ENCODE measurements at places on chromosomes 2 and 18.

- DNase-seq = no peak
Observed at GRCh38 chr2:7867867-7868266, 814.0 kb upstream of the ID2 start.

GRCh38 chr2:231104115-231104713, 20.6 kb downstream of the HTR2B start:
- peak; percentile 28 for DNase-seq

DNA sequence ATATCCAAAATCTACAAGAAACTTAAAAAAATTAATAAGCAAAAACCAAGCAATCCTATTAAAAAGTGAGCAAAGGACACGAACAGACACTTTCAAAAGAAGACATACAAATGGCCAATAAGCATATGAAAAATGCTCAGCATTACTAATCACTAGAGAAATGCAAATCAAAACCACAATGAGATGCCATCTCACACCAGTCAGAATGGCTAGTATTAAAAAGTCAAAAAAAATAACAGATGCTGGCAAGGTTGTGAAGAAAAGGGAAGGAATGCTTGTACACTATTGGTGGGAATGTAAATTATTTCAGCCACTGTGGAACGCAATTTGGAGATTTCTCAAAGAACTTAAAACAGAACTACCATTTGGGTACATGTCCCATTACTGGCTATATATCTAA, 128.8 kb upstream of the SESTD1 start:
- no peak for DNase-seq

DNA sequence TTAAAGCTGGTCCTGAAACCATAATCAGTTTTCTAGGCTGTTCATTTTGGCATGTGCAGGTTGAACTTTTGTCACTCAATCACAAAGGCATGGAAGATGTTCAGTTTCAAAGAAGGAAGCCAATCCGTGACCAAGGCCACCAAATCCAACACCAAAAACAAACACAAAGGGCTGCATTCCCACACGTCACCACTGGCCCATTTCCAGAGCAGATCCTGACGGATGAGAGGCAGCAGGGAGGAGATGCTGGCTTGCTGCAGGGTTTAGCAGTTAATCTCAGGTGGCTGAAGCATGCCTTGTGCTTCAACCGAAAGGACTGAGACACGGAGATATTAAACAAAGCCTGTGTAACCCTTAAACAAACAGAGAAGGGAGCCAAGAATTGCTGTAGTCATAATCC, 191.9 kb upstream of the CTAGE1 start:
- no peak for DNase-seq

- DNase-seq = no peak
Observed at GRCh38 chr2:101850450-101850849, 141.3 kb upstream of the IL1R2 start.

DNA sequence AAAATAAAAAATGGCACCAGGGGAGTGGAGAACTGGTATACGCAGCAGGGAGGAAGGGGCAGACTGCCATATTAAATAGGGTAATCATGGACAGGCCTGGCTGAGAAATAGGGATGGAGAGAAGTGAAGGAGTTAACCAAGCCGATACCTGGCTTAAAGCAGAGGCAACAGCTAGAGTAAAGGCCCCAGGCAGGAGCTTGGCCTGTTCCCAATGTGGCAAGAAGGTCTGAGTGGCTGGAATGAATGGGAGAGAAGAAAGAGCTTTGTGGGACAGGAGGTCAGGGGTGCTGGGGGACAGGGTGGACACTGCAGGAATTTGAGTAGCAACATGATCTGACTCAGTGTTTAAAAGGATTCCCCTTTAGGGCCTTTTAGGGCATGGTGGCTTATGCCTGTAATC, 15.9 kb upstream of the AGFG1 start:
- no peak for DNase-seq

DNA sequence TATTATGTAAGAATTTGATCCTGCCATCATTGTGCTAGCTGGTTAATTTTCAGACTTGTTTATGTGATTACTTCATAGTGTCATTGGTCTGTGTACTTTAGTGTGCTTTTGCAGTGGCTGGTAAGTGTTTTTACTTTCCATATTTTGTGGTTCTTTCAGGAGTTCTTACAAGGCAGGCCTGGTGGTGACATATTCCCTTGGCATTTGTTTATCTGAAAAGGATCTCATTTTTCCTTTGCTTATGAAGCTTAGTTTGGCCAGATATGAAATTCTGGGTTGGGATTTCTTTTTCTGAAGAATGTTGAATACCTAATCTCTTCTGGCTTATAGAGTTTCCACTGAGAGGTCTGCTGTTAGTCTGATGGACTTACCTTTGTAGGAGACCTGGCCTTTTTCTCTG, 72.8 kb upstream of the MC4R start:
- DNase-seq = no peak

GRCh38 chr2:7191932-7192331, 274.7 kb downstream of the RNF144A start:
- no peak for DNase-seq

GRCh38 chr18:62370366-62370765, 45.3 kb downstream of the TNFRSF11A start:
- no peak for DNase-seq

GRCh38 chr2:173990970-173991819, 26.0 kb upstream of the SP3 start:
- DNase-seq = no peak

DNA sequence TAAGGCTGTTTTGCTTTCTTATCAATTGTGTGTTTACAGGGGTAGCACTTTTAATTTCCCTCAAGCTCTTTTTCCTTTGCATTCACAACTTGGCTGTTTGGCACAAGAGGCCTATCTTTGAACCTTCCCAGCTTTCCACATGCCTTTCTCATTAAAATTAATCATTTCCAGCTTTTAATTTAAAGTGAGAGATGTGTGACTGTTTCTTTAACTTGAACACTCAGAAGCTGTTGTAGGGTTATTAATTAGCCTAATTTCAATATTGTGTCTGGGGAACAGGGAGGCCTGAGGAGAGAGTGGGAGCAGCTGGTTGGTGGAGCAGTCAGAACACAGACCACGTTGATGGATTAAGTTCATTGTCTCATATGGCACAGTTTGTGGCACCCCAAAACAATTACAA, 4.7 kb downstream of the ASB1 start:
- no peak for DNase-seq

- no peak for DNase-seq
Observed at GRCh38 chr2:236998236-236998635, 87.5 kb upstream of the COPS8 start.

- DNase-seq = no peak
Observed at GRCh38 chr2:128797092-128797491, 478.4 kb upstream of the HS6ST1 start.

GRCh38 chr2:176093145-176093897, 800 bp downstream of the HOXD13 start:
- no peak for DNase-seq

DNA sequence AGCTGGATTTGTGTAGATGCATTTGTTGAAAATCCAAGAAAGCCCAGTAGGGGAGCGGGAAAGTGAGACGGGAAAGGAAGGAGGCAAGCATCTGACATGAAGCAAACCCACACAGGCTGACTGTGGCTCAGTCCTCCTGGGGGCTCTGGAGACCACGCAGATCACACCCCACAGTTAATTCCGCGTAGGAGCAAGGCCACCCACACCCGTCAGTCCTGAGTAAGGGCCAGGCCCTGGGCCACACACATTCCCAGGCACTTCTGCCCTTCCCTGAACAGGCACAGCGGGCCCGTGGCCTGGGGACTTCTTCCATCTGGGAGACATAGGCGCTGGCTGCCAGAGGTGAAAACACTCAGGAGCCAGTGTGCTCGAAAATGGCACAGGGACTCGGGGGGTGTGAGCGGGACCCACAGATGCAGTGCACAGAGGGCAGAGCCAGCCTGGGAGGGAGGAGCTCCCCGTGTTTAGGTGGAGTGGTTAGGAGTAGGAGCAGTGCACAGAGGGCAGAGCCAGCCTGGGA, 19.4 kb upstream of the PRLH start:
- DNase-seq = no peak

GRCh38 chr2:205510345-205510744, 172.0 kb upstream of the NRP2 start:
- DNase-seq = no peak

DNA sequence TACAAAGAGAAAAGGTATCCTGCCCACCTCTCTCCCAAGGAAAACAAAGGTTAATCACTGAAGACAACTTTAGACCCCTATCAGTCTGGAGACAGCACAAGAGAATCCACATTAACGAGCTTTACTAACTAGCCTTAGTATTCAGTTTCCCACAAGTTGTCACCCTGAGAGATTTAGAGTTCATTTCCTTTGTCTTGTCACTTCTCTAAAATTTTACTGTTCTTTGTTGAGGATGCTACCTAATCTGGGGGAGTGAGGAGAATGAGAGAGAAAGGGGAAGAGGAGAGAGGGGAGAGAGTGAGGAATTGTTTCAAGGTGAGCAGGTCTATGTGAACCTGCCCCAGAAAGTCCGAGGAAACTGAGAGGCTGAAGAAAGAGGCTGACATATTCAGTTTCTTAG, 28.4 kb downstream of the C2orf76 start:
- DNase-seq = no peak

DNA sequence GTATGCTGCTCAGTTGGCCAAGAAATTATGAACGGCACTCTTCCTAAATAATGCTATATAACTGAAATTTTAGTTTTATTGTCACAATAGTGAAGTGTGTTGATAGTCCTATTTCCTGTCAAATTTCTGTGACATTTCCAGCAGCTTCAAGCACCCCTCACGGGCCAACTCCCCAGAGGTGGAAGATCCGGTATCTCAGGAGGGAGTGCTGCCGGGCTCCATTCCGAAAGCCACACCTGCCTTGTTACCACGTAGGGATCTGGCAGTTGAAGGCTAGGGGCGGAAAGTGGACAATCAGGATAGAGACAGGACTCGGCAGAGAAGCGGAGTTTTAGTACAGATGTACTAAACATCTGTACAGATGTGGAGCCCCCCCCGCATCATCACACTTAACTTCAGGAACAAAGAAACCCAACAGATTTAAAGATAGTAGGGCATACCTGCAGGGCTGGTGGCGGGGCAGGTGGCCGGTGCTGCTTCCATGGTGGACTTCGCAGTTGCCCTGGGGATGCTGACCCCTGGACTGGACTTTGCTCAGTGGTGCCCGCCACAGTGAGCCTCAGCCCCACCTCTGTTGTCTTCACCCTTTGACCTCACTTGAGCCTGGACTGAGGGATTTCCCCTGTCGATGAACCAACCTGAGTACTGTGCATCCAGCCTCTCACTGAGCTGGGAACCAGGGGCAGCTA, 22.3 kb downstream of the ASAP2 start:
- no peak for DNase-seq

GRCh38 chr2:209331291-209331844, 92.5 kb upstream of the MAP2 start:
- no peak for DNase-seq

- DNase-seq = no peak
Observed at GRCh38 chr2:217142649-217143266, 282.9 kb upstream of the TNP1 start.

- no peak for DNase-seq
Observed at GRCh38 chr2:206642075-206643025, at the start of gene FAM237A. Gene FAM237A, plus strand, starts transcription at chr2:206642487. Its CDS starts 1,750 bp downstream, at chr2:206644237.

DNA sequence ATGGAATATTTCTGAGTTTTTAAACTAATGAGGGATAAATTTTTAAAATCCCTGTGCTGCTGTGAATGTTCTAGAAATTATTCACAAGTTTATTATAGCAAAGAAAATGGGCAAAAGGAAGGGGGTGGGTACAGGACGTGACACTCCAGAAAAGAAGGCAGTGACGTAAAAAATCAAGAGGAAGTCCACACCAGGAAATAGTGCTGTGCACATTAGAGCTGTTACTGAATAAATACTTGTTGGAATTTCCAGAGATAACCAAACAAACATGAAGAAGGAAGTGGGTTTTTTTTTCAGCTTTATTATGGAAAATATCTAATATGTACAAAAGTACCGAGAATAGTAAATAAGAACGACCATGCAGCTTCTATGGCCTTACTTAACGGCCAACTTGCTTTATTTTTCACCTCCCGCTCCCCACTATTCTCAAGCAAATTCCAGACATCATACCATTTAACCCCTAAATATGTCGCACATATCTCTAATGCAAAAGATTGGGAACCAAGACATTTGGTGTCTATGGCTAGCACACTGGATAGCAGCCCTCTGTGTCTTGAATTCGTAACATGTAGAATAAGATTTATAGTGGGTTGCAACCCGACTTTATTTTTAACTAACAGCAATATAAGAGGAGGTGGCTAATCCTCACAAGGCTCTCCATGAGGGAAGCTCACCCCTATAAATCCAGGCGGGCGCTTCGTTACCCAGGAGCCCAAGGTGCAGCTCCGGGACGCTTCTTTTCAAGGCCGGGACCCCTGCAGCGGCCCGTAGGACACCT, 580 bp upstream of the NDUFV2 start:
- DNase-seq = no peak

- no peak for DNase-seq
Observed at GRCh38 chr2:127453392-127454171, 35.4 kb downstream of the PROC start.

- DNase-seq = no peak
Observed at GRCh38 chr18:36179562-36180355, 7.5 kb upstream of the MOCOS start.

DNA sequence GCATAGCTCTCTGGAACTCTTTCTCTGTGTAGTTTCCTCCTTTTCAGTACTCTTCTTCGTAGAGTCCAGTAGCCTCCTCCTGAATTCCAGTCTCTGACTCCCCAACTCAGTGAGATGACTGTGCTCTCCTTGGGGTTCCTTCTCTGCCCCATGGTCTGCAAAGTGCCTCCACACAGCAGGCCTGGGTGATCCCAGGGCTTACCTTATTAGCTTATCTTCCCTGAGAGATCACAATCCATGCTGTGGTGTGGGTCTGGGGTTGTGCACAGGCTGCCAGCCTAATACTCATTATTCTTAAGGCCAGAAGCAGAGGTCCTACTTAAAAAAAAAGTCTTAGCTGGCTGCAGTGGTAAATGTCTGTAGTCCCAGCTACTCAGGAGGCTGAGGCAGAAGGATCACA, 4.6 kb upstream of the GPR39 start:
- no peak for DNase-seq

GRCh38 chr2:20961858-20962257, 82.0 kb downstream of the APOB start:
- DNase-seq = no peak

DNA sequence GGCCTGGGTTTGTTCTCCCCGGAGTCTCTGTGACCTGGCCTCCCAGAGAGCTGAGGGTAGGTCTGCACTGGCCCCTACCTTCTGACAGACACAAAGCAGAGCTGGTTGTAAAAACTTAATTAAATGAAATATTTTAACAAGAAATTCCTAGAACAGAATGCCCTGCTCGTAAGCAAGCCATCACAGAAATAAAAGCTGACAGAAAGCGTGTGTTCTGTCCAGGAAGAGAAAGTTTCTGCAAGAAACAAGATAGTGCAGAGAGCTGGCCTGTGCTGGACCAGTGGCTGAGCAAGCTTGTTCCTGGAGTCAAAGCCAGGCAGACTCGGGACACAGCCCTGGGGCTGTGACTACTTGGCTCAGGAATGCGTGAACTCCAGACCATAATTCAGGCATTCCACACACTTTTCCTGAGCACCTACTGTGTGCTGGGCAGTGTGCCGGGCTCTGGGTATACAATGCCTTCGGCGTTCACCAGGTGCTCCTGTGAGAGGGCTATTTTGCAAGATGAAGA, 51.6 kb downstream of the APOB start:
- DNase-seq = no peak

Measured in stimulated activated CD4-positive, alpha-beta T cell treated with anti-CD3 and anti-CD28 coated beads, TNF-alpha, amount 100 ng/mL, for 4 hours (primary cell).